Activated CD8-positive, alpha-beta memory T cell treated with anti-CD3 and anti-CD28 coated beads for 36 hours (primary cell): ENCODE measurements at places on chromosomes 4 and X. TPM values are rescaled to one million over a fixed set of nuclear protein-coding genes. Genes with fewer than 3 reads are reported as not detected.

Gene PTPN13
- total RNA-seq: 0.21 TPM

Gene CPE
- not detected for total RNA-seq

Gene KIF4A
- total RNA-seq: 19.7 TPM

Gene CFP
- total RNA-seq: 0.61 TPM

Gene PAGE2
- not detected for total RNA-seq

Gene TKTL1
- total RNA-seq: 0.19 TPM

Gene UGT2A1
- total RNA-seq: not detected

Gene GAB1
- total RNA-seq: 0.34 TPM

Gene WAS
- total RNA-seq: 84.2 TPM

Gene BGN
- total RNA-seq: not detected

Gene P2RY8
- 24.7 TPM for total RNA-seq

Gene TRIM60
- total RNA-seq: not detected

Gene FAM47A
- total RNA-seq: not detected

Gene NPNT
- total RNA-seq: not detected

Gene PDCL2
- not detected for total RNA-seq
